ENCODE measurements at places on chromosomes 6 and 20.

DNA sequence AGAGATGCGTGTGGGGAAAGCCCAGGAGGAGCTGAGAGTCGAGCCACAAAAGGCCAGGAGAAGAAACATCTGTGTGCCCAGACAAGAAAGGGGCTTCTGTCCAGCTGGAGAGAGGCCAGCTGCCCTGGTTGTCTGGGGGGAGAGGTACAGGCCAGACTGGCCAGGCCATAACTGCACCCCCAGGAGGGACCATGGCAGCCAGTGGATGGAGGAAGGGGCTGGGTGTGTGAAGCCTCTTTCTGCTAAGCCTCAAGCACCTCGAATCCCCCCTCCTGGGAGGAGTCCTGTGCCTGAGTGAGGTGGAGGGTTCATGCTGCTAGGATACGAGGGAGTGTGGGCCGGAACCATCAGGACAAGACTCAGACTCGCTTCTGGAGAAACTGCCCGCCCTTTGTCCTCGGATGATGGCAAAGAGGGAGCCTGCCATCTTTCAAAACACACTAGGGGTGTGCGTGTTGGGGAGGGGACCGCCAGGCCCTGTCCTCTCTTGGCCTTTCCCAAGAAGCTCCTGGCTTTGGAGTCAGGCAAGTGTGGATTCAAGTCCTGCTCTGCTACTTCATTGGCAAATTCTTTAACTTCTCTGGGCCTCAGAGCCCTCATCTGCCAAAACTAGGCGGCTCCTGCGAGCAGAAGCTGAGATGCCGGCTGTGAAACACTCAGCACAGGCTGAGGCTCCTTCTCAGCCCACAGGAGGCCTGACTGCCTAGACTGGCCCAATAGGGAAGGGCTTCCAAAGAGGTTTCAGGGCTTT is 90.3 kb downstream of the ASXL1 start:
- no peak for DNase-seq

- DNase-seq = no peak
Measured at GRCh38 chr6:147507162-147508041, 1.1 kb upstream of the SAMD5 start.

DNA sequence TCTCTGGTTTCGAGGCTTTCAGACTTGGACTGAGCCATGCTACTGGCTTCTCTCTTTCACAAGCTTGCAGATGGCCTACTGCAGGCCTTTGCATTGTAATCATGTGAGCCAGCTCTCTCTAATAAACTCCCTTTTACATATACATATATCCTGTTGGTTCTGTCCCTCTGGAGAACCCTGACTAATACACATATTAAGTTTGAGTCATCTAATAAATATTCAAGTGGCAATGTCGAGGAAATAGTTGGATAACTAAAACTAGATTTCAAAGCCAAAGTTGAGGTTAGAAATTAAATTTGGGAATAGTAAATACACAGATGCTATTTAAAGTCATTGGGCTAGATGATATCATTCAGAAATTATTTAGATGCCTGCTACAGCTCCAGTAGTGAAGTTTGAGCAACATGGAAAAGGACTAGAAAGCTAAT is 1343.4 kb downstream of the GRIK2 start:
- DNase-seq = no peak

DNA sequence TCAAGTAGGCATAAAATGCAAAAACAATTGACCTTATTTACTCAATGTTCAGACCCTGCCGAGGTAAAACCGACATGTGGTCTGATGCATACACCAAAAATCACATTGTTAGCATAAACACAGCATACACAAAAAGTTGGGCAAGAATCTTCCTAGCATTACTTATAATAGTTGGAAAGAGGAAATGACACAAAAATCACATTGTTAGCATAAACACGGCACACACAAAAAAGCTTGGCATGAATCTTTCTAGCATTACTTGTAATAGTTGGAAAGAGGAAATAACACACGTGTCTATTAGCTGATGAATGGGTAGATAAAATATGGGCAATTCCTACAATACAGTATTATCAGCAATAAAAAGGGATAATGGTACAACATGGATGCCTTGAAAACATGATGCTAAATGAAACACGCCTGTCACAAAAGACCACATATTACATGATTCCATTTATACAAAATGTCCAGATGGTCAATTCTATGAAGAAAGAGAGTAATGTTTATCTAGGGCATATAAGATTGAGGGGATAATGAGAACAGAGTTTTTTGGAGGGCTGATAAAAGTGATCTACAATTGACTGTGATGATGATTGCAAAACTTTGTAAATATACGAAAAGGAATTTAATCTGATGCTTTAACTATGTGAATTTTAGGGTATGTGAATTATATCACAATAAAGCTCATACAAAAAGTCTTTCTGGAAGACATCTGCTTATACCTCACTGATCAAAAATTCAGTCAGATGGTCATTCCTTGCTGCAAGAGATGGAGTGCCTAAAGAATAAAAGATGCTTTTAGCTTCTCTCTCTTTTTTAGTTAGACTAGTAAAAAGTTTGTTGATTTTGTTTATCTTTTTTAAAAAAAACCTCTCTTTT is 1019.5 kb upstream of the CITED2 start:
- no peak for DNase-seq

DNA sequence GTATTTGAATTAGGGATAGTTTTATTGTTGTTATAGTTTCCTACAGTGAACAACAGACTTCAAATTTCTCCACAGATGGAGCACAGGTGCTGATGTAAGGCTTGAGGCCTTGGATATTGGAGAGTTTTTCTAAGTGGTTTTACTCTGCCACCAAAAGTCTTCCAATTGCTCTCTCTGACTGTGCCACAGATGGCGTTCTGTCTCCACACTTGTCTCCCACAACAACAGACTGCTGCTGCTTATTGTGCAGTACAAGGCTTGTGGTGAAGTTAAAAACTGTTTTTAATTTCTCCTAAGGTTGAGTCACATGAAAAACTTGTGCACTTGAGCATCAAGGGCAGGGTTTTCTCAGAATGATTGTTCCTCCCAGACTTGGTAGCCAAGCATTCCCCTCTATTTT is 460.9 kb upstream of the KHDRBS2 start:
- DNase-seq = no peak

- DNase-seq = no peak
Measured at GRCh38 chr6:20252311-20252710, 40.0 kb upstream of the MBOAT1 start.

- no peak for DNase-seq
Measured at GRCh38 chr6:147855803-147856482, 347.5 kb downstream of the SAMD5 start.
